ENCODE measurements at places on chromosomes 12 and 14.
A peak's percentile ranks its signal among the peaks of the same experiment; 100 is the strongest.

GRCh38 chr12:59847127-59847526 is 251.3 kb downstream of the SLC16A7 start:
- no peak overlapping the region for H3K27ac ChIP-seq
- H3K36me3 ChIP-seq, result no peaks in the 10 kb centered on the region
- H3K4me3 ChIP-seq, result no peak overlapping the region
- no peaks in the 10 kb centered on the region for H3K27me3 ChIP-seq

- H3K27me3 ChIP-seq, result no peaks in the 10 kb centered on the region
- no peak for DNase-seq
- H3K4me1 ChIP-seq, result peaks cover 23% of the 10 kb centered on the region
- H3K36me3 ChIP-seq, result no peaks in the 10 kb centered on the region
Measured at GRCh38 chr14:100019156-100019744, 46.0 kb upstream of the EVL start.

DNA sequence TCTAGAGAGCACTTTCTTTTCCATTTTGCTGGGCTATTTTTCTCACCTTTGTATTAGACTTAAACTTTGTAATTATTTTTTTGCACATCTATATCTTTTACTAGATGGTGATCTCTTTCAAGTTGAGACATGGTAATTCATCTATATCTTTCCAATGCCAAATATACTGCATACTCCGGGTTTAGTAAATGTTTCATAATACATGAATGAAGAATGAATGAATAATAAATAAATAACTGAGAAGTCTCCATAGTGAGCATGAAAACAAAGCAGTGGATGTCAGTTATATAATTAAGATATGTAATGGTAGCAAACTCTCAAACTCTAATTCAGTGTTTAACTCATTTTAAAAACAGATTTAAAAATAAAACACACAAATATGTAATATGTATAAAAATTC is 342.5 kb upstream of the KITLG start:
- peaks cover 35% of the 10 kb centered on the region for H3K4me1 ChIP-seq
- DNase-seq, result peak; percentile 26
- H3K27ac ChIP-seq, result no peak overlapping the region
- no peaks in the 10 kb centered on the region for H3K36me3 ChIP-seq
- H3K27me3 ChIP-seq, result no peaks in the 10 kb centered on the region

DNA sequence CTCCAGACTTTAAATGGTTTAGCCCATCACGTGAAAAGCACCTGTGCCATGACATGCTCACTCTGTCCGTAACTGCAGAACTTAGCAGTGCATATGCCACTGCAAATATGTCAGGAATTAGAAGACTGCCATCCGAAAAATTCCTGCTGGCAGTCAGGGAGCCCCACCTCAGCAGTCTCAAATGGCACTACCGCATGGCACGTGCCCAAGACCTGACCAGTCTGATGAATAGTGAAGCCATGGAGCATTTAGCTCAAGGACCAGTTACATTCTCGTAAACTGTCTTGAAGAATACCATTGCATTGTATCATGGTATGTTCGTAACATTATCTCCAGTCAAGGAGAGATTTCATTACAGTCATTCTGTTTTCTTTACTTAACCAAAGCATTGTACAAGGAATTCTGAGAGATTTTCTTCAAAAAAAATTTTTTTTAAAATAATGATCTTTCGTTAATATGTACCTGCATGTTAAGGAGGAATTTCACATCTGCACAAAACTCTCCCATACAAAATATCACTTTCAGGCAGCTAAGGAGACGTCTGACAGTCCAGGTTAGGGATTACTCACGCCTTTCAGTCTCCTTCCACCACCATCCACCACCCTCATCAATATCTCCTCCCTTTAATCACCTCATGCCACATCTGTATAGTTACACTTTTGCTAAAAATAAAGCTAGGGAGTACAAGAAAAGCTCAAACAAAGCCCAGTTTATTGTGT is 138.5 kb downstream of the ANO2 start:
- H3K27me3 ChIP-seq, result no peaks in the 10 kb centered on the region
- no peak overlapping the region for H3K27ac ChIP-seq
- no peak overlapping the region for H3K4me3 ChIP-seq
- no peaks in the 10 kb centered on the region for H3K4me1 ChIP-seq
- H3K36me3 ChIP-seq, result no peaks in the 10 kb centered on the region

DNA sequence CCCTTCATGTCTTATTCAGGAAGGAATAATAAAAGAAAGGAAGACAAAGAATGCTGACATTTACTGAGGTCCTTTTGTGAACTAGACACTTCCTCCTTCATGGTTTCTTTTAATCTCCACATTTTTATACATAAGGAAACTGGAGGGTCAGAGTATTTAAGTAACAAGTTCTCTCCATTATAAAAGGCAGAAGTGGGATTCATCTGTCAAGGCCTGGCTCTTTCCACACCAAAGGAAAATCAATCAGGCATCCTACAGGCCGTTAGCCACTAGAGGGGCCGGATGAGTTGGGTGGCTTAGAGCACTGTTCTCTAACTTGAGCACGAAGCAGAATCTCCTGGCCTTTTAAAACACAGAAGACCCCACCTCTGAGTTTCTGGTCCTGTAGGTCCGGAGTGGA is 36.8 kb upstream of the NINJ2 start:
- no peak overlapping the region for H3K27ac ChIP-seq
- H3K4me1 ChIP-seq, result no peaks in the 10 kb centered on the region
- H3K27me3 ChIP-seq, result no peaks in the 10 kb centered on the region
- H3K4me3 ChIP-seq, result no peak overlapping the region

DNA sequence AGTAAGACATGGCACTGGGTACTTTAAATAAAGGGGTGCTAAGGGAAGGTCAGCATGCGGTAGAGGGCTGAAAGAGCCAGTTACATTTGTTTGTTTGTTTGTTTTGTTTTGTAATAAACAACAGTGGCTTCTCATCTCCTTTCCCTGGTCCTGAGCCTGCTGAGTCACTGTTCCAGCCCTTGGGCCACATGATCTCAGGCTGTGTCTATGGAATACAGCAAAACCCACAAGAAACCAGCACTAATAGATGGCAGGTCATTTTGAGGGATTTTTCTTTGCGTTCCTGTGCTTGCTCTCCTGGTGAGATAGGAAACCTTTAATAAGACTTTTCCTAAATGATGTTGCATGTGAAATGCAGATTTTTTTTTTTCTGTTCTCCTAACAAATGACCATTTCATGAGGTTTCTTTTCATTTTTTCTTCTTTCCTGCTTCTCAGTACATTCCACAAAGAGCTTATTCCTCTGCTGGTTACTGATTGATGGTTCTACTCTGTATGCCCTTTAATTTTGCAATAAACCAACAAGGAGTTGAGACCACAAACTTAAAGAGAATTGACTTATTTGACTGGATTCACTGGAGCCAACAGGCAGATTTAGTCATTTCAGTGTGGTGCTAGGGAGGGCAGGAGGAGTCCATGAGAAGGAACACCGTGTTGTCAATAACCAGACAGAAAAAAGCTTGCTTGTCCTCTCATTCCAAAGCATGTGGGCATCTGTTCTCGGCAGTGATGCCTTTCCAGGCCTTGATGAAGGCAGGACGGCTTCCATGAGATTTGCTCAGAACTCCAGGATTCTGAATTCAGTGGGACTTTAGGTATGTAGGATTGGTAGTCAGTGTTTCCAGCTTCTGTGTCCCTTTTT is 459.2 kb downstream of the RAD51B start:
- peaks cover 10% of the 10 kb centered on the region for H3K4me1 ChIP-seq
- H3K4me3 ChIP-seq, result no peak overlapping the region
- H3K36me3 ChIP-seq, result no peaks in the 10 kb centered on the region

- peaks cover 18% of the 10 kb centered on the region for H3K4me1 ChIP-seq
- no peak overlapping the region for H3K27ac ChIP-seq
- no peak overlapping the region for H3K4me3 ChIP-seq
Measured at GRCh38 chr12:81956468-81956860, 197.3 kb upstream of the PPFIA2 start.

GRCh38 chr12:3882896-3883564 is 9.8 kb upstream of the PARP11 start:
- H3K4me1 ChIP-seq, result peaks cover 6% of the 10 kb centered on the region
- peak; percentile 21 for DNase-seq
- no peak overlapping the region for H3K27ac ChIP-seq
- no peak overlapping the region for H3K4me3 ChIP-seq
- H3K27me3 ChIP-seq, result peaks cover 24% of the 10 kb centered on the region
- peaks cover 6% of the 10 kb centered on the region for H3K36me3 ChIP-seq

GRCh38 chr12:75710361-75711069 is 199.1 kb upstream of the KRR1 start:
- no peak overlapping the region for H3K4me3 ChIP-seq
- H3K4me1 ChIP-seq, result peaks cover 21% of the 10 kb centered on the region
- no peak for DNase-seq
- H3K27me3 ChIP-seq, result no peaks in the 10 kb centered on the region

DNA sequence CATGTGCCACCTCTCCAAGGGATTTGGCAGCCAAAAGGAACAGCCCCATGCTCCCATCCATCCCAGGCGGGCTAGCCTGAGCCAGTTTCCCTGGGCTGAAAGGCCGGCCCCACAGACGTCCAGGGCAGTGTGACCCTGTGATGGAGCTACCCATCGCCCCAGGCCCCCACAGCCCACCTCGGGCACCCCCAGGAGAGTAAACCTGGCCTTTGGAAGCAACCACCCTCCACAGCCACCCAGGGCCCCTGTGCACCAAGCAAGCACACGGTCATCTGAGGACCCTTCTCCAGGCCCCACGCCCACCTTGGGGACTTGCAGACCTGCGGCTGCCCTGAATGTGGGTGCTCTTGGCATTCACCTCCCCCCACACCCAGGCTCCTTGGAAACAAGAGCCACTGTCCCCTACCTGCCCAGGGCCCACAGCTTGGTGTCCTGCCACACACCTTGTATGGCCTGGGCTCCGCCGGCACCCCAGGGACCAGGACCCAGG is 8.4 kb downstream of the AHNAK2 start:
- peak overlapping the region; percentile 99 for H3K27ac ChIP-seq
- H3K4me3 ChIP-seq, result peak overlapping the region; percentile 92
- peaks cover 35% of the 10 kb centered on the region for H3K4me1 ChIP-seq
- DNase-seq, result no peak

GRCh38 chr14:32697704-32698103 is 241.0 kb upstream of the NPAS3 start:
- no peaks in the 10 kb centered on the region for H3K36me3 ChIP-seq
- H3K4me1 ChIP-seq, result peaks cover 17% of the 10 kb centered on the region
- peak; percentile 13 for DNase-seq
- no peak overlapping the region for H3K27ac ChIP-seq
- no peak overlapping the region for H3K4me3 ChIP-seq

- H3K4me3 ChIP-seq, result no peak overlapping the region
- H3K4me1 ChIP-seq, result no peaks in the 10 kb centered on the region
- no peaks in the 10 kb centered on the region for H3K36me3 ChIP-seq
- H3K27me3 ChIP-seq, result peaks cover 59% of the 10 kb centered on the region
Measured at GRCh38 chr12:115756804-115757203, 520.7 kb downstream of the MED13L start.

DNA sequence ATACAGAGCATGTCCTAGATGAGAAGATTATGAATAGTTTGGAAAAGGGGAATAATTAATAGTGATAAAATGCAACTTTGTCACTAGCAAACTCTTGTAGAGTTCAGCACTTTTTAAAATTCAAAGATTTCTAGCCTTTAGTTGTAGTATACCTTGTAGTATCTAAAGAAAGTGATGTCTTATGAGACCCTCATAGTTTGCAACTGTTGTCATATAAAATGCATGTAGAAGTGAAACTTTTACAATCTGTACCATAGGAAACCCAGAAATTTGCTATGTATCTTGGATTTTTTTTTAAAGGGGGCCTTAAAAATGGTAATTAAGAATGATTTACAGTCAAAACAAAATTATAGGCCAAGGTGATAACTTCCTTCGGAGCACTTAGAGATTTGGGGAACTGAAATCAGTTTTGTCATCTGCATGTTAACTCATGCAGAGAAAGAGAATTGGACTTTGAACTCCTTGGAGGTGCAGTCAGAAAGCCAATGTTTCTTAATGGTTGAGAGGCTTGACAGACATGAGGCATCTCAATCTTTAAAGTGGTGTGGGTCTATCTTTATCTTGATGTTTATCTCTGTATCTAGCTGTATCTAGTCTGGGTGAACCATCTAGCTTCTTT is 1.3 kb downstream of the LRRK2 start:
- DNase-seq, result no peak
- H3K4me3 ChIP-seq, result peak overlapping the region; percentile 71
- H3K4me1 ChIP-seq, result peaks cover 48% of the 10 kb centered on the region
- H3K36me3 ChIP-seq, result no peaks in the 10 kb centered on the region

All from MCF 10A (cell line).